AG09309 (cell line): ENCODE measurements at places on chromosomes 2 and 18.
A peak's percentile ranks its signal among the peaks of the same experiment; 100 is the strongest.

DNA sequence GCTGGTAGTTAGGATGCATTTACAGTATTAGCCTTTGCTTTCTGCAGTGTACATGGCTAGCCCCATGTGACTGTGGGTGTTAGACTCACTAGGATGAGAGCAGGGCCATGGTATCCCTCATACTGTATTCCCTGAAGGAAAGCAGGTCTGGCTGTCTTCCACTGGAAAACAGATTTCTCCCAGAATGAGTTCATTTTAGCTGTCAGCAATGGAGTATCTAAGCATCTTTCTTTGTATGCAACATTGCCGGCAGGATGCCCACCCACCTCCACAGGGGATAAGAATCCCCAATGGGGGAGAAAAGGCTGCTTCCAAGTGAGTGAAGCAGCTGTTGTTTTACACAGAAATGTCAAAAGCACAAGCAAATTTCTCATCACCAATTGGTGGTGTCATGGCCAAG lies 142.7 kb upstream of the KLHL14 start:
- DNase-seq, result no peak

DNA sequence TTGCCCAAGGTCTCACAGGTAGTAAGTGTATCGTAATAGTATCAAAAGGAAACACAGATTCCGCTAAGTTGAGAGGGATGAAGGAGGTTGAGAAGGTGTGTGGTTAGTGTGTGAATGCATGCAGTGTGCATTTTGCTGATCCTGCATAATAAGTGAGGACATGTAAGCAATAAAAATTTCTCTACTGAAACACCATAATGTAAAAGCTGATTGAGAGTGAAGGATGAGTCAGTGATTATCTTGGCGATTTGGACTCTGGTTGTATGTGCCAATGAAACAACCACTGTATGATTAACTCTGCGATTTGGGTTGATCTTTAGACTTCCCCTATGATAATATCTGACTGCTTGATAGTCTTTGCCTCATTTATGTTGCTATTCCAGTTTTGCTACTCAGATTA lies 16.7 kb upstream of the ADGRF3 start:
- DNase-seq, result no peak

- DNase-seq, result no peak
These were observed 537.7 kb downstream of the TNS1 start for GRCh38 chr2:217465100-217465499.

DNA sequence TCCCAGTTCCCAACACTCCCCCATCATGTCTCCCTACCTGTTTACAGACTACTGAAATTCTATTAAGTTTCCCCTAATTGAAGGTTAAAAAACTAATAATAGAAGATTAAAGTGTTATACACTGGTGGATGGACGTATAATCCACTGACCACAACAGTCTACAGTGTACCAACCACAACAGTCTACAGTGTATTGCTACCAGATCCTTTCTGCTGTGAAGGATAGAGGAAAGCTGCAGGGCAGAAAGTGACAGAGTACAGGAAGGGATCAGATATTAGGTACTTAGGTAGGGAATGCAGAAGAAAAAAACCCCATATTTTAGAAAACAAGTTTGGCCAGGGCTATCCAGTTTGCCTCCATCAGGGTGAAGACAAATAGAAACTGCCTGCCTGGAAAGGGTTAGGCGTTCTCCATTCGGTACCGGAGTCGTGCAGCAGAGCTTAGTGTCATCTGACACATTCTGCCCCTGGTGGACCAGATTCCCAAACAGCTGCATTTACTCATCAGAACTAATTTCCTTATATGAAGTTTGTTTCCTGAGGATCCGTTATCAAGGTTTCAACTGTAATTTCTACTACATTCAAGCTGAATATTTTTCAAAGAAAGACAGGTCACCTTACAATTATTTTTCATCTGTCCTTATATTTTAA lies 49.9 kb downstream of the KLF7 start:
- DNase-seq, result no peak

- DNase-seq, result no peak
These were observed 54.8 kb downstream of the ATP9B start for GRCh38 chr18:79123948-79124347.

GRCh38 chr18:9707381-9708056 lies 582 bp upstream of the RAB31 start:
- DNase-seq, result no peak

- no peak for DNase-seq
These were observed 505.5 kb upstream of the FAM98A start for GRCh38 chr2:34104601-34105000.

DNA sequence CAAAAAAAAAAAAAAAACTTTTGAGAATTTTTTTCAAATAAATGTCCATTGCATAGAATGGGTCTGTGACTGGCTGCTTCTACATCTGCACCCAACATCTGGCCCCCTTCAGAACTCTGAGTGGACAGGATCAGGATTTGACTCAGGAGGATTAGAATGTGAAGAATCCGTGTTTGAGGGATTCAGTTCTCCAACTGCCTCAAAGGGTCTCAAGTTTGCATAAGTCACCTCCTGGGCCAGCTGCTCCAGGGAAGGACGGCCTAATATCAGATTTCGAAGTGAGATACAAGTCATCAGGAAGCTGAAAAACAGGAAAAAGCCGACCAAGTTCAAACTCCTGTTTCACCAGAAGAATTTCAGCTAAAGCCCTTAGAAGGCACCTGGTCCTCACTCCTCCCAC lies 10.9 kb downstream of the MAT2A start:
- peak; percentile 77 for DNase-seq

- DNase-seq, result no peak
These were observed 1108.1 kb downstream of the TSN start for GRCh38 chr2:122863532-122863931.

GRCh38 chr2:20612925-20613916 lies 37.7 kb downstream of the HS1BP3 start:
- DNase-seq, result no peak

- no peak for DNase-seq
These were observed 514.9 kb downstream of the PTPRM start for GRCh38 chr18:8081872-8082553.

DNA sequence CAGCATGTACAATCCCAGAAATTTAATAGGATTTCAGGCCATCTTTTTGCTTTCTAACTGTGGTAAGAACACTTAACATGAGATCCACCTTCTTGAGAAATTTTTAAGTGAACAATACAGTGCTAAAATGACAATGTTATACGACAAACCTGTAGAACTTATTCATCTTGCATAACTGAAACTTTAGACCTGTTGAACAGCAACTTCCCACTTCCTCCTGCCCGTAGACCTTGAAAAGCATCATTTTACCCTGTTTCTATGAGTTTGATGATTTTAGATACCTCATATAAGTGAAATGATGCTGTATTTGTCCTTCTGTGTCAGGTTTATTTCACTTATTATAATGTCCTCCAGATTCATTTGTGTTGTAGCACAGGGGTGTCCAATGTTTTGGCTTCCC lies 128.2 kb downstream of the CD226 start:
- DNase-seq, result no peak

DNA sequence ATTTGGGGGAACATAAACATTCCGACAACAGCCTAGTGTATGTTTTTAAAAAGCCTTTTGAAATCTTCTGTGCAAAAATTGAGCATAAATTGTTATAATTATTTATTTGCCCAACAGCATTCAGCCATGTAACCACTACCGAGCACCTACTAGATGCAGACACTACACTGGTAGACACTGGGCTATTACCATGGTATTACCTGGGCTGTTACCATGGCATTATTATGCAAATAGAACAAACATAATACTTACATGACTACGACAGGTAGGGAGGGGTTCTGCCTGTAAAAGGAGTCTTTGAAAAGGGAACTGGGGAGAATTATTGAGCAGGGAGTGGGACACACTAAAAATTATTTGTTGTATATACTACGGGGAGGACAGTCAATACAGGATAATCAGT lies 116.4 kb downstream of the MREG start:
- no peak for DNase-seq

GRCh38 chr2:95275151-95275515 lies 884 bp downstream of the PROM2 start:
- no peak for DNase-seq

GRCh38 chr2:156343940-156344301 lies 11.4 kb upstream of the NR4A2 start:
- no peak for DNase-seq

DNA sequence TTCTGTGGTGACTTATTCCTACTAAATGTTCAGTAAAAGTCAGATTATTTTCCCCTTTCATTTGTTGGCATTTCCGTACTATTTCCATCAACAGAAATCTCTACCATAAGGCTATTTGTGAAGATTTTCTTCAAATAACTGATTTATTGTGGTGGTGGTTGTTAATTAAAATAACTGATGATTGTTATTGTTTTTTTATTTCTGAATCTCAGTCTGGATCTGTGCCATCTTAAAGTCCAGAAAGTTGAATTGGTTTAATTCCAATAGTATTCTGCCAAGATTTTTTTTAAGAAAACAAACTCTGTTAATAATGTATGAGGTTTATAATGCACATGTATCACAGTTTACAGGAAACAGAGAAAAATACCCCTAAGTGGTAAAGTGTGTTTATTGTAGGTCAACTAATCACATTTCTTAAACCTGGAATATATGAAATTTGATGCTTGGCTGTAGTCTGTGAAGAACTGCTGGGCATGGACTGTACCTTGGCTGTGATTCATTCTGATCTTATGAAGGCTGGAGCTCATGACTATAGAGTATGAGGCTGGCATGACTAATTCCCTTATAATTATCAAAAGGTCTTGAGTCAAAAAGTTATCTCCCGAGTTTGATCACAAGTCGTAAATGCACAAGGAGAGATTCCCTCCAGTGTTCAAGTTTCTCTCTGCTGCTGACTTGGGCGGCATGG lies 134.2 kb upstream of the RND3 start:
- no peak for DNase-seq

DNA sequence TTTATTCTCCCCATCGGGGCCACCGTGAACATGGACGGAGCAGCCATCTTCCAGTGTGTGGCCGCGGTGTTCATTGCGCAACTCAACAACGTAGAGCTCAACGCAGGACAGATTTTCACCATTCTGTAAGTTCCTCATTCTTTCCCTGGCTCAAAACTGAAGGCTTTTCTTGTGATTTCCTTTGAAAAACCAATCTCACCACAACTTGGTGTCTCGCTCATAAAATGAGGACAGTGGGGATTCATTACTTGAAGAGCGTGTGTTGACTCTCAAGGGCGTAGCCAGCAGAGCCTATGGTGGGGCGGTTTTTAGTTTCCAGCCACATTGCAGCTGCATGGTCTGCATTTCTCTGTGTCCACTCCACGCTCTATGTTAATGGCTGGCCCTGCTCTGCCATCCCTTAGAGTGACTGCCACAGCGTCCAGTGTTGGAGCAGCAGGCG lies 29.0 kb downstream of the SLC1A4 start:
- no peak for DNase-seq

DNA sequence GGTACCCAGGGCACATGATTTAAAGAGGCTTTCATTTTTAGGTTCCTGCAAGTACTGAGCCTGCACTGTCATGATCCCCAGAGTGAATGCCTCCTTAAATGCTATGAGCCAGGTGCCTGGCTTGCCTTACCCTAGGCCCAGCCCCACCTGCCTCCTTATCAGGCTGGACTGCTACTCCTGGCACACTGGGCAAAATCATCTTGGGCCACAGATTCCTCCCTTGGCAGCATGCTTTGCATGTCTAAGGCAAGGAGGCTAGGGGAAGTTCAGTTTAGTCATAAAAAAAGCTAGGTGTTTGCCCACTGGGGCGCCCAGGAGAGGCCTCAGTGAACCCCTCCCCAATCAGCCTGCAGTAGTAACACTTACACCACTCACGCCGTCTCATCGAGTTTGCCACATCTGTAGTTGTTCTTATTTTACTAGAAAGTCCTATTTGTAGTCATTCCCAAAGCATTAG lies 45.1 kb downstream of the LBH start:
- no peak for DNase-seq

DNA sequence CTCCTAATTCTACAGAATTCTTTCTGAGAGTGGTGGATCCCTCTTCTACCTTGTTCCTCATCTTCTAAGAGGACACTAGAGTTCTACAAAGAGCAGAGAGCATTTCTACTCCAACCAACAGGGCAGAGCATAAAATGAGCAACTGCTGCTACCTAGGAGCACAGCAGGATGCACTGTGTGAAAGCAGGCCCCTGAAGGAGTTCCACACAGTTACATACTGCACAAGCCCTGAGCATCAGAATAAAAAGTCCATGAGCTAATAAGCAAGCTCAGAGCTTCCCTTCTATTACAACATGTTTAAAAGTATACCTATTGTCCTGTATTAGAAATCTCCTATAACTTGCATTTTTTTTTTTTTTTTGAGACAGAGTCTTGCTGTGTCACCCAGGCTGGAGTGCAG lies 8.4 kb downstream of the FHL2 start:
- no peak for DNase-seq

DNA sequence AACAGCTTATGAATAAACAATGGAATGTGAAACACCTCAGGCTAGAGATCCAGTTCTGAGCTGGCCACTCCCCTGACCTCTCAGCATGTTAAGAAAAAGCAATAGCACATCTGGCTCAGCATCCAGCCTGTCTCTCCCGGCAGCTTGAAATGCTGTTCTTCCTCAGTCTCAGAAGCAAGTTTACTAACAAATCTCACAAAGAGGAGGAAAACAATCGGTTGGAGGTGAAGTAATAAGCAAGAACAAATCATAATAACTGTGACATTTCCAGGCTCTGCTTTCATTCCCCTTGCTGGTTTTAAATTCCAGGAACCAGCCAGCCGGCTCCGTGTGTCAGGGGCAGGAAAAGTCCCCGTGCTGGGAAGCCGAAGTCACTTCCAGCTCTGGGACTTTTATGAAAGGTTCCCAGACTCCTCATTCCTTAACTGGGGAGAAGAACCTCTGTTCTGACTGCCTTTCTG lies 133.9 kb upstream of the ARL4C start:
- no peak for DNase-seq

DNA sequence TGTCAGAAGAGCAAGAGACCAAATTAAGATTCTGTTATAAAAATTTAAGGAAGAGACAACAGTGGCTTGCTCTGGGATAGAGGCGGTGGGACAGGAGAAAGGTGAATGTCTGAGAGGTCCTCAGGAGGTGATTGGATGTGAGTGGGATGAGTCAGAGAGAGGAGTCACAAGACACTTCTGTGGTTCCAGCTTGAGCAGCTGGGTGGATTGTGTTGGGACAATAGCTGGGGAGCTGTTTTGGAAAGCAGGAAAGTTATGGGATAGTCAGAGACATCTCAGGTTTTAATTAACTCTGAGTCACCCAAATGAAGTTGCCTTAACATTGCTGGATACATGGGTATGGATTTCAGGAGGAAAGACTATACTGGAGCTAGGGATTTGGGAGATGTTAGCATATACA lies 218.0 kb upstream of the TRIB2 start:
- no peak for DNase-seq

DNA sequence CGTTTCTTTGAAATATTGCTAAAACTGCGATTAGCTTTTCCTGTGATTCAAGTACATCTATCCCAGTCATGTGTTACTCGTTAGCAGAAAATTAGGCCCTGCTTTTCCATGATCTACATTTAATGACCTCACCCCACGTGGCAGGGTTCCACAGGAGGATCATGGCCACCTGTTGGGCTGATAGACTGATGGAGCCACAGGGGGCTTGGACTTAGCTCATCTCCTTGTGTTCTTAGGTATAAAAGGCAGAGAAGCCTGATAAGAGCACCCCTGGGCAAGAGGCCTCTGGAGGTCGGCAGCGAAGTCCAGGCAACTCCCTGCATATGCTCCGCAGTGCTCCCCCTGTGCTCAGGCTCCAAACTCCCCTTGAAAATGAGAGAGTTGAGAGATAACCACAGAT lies 12.9 kb downstream of the FZD7 start:
- no peak for DNase-seq

GRCh38 chr2:155266583-155266982 lies 568.1 kb downstream of the KCNJ3 start:
- DNase-seq, result no peak
